ENCODE measurements at places on chromosomes 5 and 9.

DNA sequence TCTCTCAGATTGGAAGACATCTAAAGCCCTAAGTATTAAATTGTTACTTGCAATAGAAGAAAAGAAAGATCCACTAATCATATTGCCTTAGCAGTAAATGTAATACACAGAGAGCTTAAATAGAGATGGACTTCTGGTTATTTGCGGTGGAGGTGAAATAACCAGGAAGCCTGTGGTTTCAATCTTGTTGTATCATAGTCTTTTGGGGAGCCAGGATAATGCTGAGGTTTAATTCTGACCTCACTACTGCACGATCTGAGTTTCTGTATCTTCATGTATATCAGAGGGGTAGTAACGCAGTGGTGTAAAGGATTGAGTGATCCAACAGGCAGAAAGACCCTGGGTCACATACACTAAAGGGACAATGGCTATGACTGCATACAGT lies 71.7 kb downstream of the ANKRD55 start:
- no peak for DNase-seq

DNA sequence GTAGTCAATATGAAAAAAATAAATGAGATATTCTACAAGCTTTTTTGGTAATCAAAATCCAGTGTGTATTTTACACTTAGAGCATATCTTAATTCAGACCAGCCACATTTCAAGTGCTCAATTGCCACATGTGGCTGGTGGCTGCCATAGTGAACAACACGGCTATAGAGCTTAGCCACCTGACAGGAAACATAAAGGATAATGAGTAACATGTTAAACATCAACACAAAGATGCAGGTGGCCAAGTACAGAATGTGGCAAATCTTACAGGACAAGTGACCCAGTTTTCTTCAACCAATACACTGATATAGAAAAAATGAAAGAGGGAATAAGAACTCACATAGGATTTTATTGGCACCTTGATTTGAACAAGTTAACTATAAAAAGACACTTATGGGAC lies 61.4 kb downstream of the KIF24 start:
- DNase-seq: no peak

GRCh38 chr9:1709347-1709746 lies 305.8 kb upstream of the SMARCA2 start:
- no peak for DNase-seq

DNA sequence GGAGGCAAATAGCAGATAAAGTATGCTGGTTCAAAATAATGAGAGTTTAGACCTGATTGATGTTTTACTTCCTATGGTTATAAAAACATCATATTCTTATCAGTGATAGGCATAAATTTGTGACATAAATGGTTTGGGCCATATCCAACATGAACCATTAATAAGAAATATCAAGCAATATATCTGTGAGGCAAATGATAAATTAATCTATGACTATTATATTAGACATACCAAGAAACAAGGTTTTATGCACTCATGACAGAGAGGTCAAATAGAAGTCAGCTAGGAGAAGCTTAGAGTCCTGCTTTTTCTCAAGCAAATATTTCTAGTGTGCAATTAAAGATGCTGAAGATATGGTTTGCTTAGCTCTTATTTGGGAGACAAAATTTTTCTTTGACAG lies 10.4 kb downstream of the SMIM3 start:
- DNase-seq: no peak

DNA sequence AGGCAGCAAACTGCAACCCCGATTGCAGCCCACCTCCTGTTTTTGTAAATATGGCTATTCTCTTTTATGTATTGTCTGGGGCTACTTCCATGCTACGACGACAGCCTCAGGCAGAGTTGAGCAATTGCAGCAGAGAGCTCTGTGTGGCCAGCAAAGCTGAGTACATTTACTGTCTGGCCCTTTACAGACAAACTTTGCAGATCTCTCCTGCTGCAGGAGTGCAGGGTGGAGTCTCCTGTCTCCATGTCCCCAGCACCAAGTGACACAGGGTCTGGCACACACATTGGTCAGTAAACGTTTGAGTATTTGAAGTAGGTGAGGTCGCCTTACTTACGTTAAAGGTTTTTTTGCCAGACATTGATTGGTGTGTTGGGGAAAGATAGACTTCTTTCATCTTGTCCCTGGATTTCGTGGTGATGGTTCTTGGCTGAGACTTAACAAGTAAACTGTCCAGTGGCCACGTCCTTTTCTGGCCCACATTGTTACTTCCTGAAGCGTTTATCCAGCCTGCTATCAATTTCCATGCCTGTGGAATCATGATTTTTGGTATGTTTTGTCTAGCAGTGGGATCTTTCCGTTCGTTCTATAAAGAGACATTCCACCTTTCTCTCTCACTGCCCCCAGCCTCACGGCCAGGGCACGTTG lies 27.2 kb downstream of the PRRC2B start:
- peak; percentile 78 for DNase-seq
